NCI-H1436 treated with DMSO at 0.1 percent for 48 hours (cell line): ENCODE measurements at places on chromosomes 1 and 21.

- DNase-seq, result no peak
Observed at GRCh38 chr1:9350013-9350908, 57.6 kb downstream of the SPSB1 start.

DNA sequence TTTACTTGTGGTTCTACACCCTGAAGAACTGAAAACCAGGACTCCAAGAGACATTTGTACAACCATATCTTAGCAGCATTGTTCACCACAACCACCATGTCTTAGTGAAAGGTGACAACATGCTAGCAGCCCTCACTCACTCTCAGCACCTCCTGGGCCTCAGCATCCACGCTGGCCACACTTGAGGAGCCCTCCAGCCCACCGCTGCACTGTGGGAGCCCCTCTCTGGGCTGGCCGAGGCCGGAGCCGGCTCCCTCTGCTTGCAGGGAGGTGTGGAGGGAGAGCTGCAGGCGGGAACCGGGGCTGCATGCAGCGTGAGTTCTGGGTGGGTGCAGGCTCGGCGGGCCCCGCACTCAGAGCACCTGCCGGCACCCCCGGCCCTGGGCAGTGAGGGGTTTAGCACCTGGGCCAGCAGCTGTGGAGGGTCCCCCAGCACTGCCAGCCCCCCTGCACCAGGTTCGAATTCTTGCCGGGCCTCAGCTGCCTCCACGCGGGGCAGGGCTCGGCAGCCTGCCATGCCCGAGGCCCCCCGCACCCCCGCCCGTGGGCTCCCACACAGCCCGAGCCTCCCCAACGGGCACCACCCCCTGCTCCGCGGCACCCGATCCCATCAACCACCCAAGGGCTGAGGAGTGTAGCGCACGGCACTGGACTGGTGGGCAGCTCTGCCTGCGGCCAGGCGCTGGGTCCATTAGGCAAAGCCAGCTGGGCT, 9.2 kb downstream of the C1orf159 start:
- no peak for DNase-seq

GRCh38 chr1:63849149-63849548, 75.3 kb downstream of the ROR1 start:
- DNase-seq, result no peak

DNA sequence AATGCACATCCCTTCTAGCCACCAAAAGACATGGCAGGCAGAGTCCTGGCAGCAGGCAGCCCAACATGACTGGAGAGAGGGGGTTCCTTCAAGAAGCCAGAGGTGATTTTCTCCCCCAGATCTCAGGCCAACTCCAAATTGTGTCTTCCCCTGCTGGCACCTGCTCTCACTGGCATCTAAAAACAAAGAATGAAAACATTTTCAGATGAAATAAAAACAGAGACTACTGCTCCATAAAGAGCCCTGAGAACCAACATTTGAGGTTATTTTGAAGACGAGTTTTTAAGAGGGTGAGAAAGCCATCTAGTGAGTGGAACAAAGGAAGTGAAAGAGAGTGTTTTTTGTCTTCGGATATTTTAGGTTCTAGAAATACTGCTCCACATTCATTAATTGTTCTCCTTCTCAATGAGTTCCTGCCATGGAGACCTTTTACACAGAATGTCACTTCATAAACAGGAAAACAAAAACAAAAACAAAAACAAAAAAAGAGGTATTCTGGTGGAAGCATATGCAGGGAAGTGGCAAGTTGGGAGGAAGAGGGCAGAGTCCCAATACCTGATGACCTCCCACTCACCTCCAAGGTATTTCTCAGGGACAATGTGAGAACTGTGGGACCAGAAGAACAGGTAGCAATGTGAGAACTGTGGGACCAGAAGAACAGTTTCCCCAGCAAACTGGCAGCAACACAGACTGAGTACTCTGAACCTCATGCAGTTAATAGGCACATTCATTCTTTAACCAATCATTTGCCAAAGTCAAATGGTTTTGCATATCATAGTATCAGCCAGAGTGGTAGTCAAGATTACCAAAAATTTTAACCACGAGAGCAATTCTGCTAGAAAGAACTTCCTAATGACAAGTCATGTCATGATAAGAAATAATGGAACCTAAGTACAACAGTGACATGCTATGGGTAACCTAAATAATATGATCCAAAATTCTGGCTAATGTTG, 50.0 kb downstream of the KIAA0319L start:
- no peak for DNase-seq

- DNase-seq, result no peak
Observed at GRCh38 chr1:247905910-247906503, 10.6 kb downstream of the OR2W3 start.

DNA sequence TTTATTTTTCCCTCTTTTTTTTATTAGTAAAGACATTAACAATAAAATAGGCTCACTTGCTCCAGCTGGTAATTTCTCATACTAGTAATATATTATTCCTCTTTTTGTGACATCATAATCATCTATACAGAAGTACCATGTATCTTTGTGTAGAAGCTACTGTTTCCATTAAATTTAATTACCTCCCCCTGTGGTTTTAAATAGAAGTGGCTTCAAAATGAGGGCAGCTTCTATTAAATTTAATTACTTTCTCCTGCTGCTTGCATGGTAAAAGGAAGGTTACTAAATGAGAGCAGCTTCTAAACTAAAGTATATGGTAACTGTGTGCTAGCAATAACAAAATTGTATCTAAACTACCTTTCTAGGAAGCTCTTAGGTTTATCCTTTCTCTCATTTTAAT, 94.0 kb downstream of the DPYD start:
- DNase-seq, result peak; percentile 98

- DNase-seq, result no peak
Observed at GRCh38 chr1:232393010-232393409, 236.9 kb downstream of the SIPA1L2 start.

DNA sequence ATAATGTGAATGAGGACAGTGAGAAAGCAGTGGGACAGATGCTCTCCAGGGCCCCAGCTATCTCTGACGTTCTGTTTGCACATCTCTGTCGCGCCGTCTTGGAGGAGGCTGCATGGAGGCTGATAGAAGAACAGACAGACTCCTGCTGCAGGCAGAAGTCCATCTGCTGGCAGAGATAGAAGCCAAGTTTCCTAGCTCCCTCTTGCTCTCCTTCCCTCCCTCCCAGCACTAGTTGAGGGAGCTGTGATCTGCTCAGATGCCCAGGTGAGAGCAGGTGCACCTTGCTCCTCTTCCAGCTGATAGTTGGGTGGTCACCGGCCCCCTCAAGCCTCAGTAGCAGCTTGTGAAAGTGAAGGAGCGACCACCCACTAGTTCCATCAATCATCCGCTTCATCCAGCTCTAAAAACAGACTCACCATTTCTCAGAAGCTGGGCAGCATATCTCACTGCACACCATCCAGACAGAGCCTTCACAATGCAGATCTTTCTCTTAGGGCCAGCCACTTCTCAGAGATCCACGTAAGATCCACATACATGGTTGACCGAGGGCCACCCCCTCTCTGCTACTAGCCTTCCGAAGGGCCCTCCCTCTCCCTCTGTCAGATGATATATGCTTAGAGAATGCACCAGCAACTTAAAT, 12.9 kb downstream of the LRRN2 start:
- DNase-seq, result no peak

DNA sequence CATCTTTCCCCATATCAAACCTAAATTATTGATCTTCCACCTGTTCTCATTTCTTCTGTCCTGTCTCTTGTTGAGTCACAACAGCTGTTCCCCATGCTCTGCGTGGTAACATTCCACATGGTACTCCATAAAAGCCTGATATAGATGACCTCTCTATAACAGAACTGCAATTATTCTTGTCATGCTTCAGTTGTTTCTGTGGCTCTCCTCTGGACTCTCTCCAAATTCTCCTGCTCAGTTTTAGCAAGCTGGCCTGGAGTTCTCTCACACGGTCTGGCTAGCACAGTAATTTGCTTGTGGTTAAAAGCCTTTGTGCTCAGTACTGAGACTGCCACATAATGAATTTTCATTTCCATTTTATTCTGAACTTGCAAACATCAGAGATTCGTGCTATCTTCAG, 10.6 kb upstream of the LRRC39 start:
- DNase-seq, result no peak
